Endothelial cell (in vitro differentiated cells): ENCODE measurements at places on chromosomes 13 and 19. TPM values are rescaled to one million over a fixed set of nuclear protein-coding genes. Genes with fewer than 3 reads are reported as not detected.

DNA sequence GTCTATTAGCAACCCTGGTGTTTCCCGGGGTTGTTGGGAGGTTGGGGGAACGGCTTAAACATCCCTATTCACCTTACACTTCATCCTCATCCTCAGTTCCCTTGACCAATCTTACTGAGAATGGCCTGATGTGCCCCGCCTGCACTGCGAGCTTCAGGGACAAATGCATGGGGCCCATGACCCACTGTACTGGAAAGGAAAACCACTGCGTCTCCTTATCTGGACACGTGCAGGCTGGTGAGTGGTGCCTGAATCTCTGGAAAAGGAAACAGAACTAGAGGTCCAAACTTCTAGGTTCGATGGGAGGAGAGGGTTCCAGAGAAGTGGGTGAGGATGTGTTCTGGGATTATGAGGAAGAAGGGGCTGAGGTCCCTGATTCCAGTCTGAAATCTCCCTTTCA is 5.9 kb downstream of the PINLYP start:
- DNase-seq: no peak

DNA sequence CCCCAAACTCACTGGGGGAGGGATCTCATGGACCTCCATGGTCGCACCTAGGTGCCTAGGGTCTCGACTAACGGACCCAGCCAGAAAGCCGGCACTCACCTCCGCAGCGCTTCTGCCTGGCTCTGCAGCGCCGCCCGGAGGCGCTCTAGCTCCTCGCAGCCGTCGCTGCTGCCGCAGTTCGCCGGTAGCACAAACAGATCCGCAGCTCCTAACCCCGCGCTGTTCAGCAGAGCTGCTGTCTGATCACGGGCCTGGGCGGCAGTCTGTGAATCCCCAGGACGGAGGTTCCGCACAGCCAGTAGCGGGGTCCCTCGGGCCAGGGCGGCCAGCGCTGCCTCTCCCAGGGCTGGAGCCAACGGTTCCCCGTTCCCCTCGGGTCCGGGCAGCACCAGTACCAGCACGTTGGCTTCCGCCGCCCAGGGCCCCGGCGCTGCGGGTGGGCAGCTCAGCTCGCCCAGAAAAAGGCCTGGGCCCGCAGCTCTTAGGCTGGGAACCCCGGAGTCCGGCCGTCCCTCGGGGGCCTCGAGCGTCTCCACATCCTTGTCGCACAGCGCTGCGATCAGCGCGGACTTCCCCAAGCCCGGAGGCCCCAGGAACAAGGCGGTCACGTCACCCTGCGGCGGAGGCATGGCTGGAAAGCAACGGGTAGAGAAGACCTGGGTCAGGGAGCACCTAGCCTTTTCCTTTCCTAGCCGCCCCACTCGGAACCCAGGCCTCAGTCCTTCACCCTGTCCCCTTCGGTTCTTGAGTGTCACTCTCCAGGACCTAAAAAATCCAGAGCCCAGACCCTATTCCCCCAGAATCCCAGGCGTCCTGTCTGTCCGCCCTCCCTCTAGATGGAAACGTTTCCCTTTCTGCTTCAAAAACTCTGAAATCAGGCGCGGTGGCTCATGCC is 977 bp downstream of the IRGQ start:
- DNase-seq: peak; percentile 70

DNA sequence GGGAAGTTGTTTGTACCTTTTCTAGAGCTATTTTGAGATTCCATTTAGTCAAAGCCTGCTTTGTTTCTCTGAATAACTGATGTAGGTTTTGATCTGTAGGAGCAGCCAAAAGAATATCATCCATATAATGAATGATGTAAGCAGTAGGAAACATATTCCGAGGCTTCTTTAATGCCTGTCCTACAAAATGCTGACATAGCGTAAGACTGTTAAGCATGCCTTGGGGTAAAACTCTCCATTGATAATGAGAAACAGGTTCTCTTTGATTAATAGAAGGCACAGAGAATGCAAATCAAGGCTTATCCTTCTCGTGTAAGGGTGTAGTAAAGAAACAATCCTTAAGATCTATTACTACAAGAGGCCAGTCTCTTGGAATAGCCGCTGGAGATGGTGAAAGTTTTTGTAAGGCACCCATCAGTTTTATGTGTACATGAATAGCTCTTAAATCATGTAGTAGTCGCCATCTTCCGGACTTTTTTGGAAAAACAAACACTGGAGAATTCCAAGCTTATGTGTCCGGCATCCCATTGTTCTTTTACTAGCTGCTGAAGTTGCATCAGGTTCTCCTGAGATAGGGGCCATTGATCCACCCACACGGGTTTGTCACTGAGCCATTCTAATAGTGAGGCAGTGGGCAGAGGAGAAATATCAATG is 13.5 kb downstream of the FPR3 start:
- no peak for DNase-seq

The IZUMO4 gene
- 8.9 TPM for total RNA-seq

GRCh38 chr13:29301027-29301426 is 294.5 kb downstream of the SLC7A1 start:
- DNase-seq: no peak

- no peak for DNase-seq
These were observed 151.3 kb upstream of the UQCRFS1 start for GRCh38 chr19:29364224-29364726.

The ZNF93 gene
- total RNA-seq: 30.4 TPM

DNA sequence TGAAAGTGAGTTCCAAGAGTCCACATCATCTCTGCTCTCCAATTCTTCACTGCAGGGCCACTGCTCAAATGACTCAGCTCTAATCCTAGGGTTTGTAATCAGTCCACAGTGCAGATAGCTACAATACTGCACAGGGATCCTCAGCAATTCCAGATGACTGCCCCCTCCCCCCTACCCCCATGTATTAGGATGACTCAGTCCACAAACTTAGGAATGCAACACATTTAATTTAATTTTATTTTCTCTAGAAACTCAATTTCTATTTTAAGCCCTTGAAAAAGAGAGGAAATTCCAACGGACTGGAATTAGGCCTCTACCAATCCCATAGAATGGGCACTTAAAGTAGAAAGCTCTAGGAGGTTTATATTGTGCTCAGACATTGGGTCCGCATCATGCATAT is 173.8 kb upstream of the SOX21 start:
- DNase-seq: no peak

GRCh38 chr19:13017306-13018034 is 22.2 kb downstream of the NFIX start:
- no peak for DNase-seq

- no peak for DNase-seq
These were observed 47.3 kb upstream of the GPR183 start for GRCh38 chr13:99354371-99354951.

GRCh38 chr13:98267080-98267912 is 90.2 kb upstream of the RNF113B start:
- no peak for DNase-seq

The SYCN gene
- total RNA-seq: not detected

DNA sequence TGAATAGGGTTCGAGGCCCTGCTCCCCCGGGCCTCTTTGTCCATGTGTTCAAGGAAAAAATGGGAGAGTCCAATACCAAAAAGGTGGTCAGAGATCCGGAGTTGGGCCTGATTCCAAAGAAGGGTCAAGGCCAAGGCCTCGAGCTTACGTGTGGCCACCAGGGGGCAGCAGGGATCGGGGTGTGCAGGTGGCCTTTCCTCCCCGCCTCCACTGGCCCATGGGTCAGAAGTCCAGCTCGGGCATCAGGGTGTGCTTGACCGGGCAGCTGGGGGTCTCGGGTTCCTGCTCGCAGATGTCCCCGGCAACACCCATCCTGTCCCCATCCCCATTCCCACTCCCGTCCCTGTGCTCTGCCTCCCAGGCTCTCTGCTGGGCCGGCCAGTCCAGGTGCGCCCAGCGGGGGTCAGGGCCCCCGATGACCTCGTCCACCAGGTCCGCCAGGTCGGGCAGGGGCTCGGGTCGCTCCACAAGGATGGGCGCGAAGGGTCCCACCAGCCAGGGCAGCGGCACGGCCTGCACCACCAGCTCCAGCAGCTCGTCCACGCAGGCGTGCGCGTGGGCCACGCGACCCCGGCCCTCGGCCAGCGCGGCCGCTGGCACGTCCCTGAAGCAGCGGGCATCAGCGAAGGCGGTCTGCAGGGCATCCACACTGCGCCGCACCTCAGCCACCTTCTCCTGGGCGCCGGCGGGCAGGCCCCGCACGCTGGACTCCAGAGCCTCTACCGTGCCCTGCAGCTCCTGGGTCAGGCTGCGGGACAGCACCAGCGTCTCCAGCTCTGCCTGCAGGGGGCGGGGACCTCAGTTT is 5.2 kb upstream of the PLIN4 start:
- peak; percentile 60 for DNase-seq

The APOC4 gene
- not detected for total RNA-seq

DNA sequence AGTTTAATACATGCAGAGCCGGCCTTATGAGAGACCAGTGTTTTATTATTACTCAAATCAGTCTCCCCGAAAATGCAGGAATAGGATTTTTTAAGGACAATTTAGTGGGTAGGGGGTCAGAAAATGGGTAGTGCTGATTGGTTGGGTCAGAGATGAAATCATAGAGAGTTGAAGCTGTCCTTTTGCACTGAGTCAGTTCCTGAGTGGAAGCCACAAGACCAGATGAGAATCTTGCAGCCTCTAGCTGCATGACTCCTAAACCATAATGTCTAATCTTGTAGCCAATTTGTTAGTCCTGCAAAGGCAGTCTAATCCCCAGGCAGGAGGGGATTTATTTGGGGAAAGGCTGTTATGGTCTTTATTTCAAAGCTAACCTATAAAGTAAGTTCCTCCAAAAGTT is 1163.9 kb downstream of the DIAPH3 start:
- DNase-seq: no peak

DNA sequence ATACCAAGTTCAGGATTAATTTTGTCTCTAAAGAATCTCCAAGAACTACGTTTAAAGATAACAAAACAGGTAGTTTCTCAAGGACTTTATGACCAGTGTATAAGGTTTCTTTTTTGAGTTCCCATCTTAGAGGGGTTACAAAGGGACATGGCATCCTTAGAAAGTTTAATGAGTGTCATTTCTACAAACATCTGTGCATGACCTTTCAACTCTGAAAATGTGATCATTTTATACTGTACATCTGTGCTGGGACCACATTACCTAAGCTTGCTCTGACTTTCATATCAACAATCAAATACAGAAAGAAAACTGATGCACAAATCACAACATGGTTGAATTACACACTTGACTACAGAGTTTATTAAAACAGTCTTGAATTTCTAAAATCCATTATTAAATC is 37.1 kb downstream of the KLF12 start:
- DNase-seq: no peak

The RNF6 gene
- total RNA-seq: 20.2 TPM

GRCh38 chr19:10104665-10105508 is 1.3 kb upstream of the PPAN start:
- no peak for DNase-seq

DNA sequence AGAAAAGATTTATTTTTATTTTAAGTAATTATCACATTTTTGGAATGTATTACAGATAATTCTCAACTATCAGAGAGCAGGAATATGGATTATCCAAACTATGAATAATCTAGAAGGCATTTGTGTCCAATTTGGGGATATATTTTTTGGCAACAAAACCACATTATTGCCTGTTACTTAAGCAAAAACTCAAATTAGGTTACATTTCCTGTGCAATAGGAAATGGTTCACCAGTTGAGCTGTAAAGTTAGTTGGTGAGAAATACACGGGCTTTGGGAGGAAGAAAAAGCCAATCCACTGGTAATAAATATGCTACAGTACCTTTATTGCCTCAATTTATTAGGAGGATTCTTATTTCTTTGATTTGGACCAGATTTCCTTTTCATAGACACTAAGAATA is 1075.2 kb downstream of the PCDH9 start:
- DNase-seq: no peak

The TMEM238 gene
- 0.64 TPM for total RNA-seq

The ASPDH gene
- total RNA-seq: not detected

DNA sequence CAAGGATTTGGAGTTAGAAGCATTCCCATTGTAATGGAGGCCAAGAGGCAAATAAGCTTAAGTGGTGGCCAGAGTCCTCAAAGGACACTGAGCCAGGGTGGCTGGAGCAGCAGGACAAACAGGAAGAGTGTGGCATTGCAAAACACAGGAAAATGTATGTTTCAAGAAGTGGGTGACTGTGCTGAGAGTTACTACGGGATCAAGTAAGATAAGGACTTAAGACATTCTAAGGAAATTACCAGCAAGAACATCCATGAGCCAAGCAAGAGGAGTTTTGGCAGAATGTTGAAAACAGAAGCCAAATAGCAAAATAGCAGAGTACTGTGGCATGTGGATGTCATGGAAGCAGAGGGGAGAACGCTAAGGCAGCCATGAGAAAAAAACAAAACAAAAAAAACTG is 104.2 kb downstream of the RAP2A start:
- DNase-seq: no peak

- DNase-seq: no peak
These were observed 17.3 kb upstream of the ARHGEF18 start for GRCh38 chr19:7331446-7331845.

DNA sequence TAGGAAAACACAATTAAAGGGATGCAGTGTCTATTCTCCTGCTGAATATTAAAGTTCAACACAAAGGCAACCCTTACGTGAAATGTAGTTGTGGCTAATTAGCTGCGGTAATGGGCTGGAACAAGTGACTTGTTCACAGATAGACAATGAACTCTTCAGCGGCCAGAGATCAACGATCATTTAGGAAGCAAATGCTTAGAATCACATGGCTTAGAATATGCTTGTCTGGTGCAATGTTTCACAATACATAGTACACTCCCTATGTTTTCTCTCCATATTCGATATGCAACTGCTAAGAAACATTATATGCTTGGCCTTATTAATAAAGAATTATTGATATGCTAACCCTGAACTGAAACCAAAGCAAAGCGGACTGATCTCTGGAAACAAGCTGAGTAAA is 25.7 kb upstream of the MTUS2 start:
- DNase-seq: no peak

The PLPPR3 gene
- total RNA-seq: 17.6 TPM

- DNase-seq: no peak
These were observed 1709.2 kb upstream of the PCDH20 start for GRCh38 chr13:63124863-63125262.

DNA sequence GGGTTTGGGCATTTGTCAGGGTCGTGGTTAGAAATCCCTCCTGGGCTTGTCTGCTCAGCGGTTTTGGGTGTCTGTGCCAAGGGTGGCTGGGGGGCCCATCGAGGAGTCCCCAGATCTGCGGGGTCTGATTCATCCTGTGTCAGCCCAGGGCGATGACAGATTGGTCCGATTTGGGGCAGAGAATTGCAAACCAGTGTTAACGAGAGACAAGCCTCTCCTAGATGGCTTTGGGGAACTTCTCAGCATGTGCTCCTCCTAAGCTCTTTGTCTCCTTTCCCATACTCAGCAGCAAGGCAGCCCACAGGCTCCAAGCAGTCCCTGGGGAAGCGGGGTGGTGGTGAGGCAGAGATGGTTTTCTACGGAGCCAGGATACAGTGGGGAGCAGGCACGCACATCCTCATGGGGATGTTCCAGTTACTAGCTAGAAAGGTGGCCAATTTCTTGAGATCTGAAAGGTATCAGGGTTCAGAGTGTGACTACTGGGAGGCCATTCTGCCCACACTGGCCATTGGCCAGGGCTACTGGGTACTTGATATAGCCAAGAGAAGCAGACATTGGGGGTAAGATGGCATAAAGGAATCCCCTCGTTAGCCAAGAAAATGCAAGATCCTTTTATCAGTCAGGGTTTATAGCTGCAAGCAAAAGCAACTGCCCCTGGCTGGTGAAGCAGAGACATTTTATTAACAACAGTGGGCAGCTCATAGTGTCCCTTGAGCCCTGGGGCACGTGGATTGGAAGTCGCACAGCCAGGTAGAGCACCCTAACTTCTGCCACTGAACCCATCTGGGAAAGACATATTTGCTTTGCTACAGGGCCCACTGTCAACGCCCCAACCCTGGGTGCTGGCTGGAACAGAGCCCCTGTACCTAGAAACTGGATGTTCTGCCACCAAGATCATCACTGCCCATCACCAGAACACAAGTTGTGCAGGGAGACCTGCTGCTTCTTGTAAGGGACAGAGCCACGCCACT is 63.6 kb downstream of the RGCC start:
- DNase-seq: no peak

GRCh38 chr19:6070720-6071485 is 39.4 kb downstream of the RFX2 start:
- no peak for DNase-seq
